ENCODE measurements at places on chromosomes 1 and 21. TPM values are rescaled to one million over a fixed set of nuclear protein-coding genes. Genes with fewer than 3 reads are reported as not detected.

Gene NTMT2
- not detected for total RNA-seq

DNA sequence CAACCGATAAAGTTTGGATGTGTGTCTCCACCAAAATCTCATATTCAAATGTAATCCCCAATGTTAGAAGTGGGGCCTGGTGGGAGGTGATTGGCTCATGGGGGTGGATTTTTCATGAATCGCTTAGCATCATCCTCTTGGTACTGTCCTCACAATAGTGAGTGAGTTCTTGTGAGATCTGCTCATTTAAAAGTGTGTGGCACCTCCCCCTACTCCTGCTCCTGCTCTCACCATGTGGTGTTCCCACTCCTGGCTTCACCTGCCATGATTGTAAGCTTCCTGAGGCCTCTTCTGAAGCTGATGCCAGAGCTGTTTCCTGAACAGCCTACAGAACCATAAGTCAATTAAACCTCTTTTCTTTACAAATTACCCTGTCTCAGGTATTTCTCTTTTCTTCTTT, 28.2 kb upstream of the PRDX6 start:
- no peak for DNase-seq

Gene OR2T2
- not detected for total RNA-seq

- DNase-seq: no peak
Measured at GRCh38 chr1:75937034-75937433, 4.8 kb upstream of the ASB17 start.

Gene ERICH3
- total RNA-seq: 0.64 TPM

DNA sequence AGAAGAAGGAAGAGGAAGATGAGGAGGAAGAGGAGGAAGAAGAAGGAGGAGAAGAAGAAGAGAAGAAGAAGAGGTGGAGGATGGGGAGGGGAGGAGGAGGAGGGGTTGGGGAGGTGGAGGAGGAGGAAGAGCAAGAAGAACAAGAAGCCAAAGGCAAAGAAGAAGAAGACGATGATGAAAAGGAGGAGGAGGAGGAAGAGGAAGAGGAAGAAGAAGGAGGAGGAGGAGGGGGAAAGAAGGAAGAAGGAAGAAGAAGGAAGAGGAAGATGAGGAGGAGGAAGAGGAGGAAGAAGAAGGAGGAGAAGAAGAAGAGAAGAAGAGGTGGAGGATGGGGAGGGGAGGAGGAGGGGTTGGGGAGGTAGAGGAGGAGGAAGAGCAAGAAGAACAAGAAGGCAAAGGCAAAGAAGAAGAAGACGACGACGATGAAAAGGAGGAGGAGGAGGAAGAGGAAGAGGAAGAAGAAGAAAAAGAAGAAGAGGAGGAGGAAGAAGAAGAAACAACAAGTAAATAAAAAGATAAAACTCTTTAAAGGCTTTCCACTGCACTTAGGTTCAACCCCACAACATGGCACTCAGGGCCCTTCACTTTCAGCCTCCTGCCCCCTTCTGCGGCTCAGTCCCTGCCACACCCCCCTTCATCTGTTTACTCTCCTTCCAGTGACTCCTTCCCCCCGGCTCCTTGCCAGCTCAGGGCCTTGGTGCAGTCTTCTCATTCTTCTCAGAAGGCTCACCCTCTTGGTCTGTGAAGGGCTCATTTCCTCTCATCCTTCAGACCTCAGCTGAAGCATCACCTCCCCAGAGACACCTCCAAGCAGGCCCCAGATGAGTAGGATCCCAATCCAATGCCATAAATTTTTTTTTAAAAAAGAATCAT, 114.0 kb downstream of the KCNN3 start:
- no peak for DNase-seq

DNA sequence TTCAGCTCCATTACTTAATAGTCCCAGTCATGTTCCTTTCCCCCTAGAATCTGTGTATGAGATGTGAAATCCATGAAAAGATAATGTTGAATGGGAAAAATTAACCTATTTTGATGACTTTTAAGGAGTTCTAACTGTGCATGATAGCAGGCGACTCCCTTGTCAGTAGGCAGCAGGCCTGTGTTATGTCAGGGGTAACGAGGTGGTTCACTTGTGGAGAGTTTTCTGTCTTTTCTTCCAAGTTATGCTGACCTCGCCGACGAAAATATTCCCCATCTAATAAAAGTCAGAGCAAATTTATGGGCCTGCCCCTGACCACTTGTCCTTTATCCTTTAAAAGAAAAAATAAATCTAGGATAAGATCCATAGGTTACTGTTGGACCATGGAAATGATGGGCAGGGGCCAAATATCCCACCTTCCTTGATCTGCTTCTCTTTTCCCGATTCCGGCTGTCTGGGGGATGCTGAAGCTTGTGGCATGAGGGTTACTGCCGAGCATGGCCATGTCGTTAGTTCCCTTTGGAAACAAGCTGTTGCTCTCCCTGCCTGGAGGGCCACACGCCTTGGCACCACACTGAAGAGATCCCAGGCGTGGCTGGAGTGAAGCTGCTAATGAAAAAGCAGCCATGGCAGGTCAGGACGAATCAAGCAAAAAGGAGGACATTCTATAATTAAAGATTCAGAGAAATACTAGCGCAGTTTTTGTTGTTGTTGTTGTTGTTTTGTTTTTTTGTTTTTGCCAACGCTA, 93.8 kb downstream of the ROR1 start:
- DNase-seq: no peak

DNA sequence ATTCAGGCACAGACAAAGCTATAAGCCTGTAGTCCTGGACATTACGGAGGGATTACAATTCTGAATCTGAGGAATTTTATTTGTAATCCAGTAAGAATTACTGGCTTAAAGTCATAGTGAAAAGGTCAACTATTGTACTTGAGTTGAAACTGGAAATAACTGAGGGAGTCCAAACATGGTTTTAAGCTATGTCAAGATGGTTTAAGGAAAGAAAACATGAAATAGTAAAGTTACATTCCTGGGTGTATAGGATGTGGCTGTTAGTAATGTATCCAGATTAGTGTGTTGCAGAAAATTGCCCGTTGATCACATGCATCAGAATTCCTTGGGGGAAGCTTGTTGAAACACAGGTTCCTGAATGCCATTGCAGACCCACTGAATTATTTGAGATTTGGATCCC, 124.8 kb upstream of the GORAB start:
- no peak for DNase-seq

- no peak for DNase-seq
Measured at GRCh38 chr1:69519006-69519405, 48.7 kb upstream of the LRRC7 start.
